ENCODE measurements at places on chromosomes 4 and X.
A peak's percentile ranks its signal among the peaks of the same experiment; 100 is the strongest.

DNA sequence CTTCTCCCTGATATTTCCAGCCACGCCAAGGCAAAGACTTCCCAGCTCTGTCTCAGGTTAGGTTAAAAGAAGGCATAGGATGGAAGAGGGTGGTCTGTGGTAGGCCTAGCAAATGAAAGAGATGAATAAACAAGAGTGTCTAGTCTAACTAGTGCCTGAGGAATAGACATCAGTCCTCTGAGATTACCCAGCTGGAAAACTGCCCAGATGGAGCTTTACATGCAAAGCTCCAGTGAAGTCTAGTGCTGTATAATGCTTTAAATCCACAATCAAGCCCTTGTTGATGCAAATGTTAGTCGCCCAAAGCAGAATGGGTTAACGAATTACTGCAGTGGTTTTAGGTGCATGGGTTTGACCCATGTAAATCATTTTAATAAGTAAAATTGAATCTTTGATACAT is 24.8 kb upstream of the GUCY1B1 start:
- peak; percentile 64 for DNase-seq

- DNase-seq: no peak
These were observed 612.4 kb upstream of the ZFP42 start for GRCh38 chr4:187383181-187383580.

DNA sequence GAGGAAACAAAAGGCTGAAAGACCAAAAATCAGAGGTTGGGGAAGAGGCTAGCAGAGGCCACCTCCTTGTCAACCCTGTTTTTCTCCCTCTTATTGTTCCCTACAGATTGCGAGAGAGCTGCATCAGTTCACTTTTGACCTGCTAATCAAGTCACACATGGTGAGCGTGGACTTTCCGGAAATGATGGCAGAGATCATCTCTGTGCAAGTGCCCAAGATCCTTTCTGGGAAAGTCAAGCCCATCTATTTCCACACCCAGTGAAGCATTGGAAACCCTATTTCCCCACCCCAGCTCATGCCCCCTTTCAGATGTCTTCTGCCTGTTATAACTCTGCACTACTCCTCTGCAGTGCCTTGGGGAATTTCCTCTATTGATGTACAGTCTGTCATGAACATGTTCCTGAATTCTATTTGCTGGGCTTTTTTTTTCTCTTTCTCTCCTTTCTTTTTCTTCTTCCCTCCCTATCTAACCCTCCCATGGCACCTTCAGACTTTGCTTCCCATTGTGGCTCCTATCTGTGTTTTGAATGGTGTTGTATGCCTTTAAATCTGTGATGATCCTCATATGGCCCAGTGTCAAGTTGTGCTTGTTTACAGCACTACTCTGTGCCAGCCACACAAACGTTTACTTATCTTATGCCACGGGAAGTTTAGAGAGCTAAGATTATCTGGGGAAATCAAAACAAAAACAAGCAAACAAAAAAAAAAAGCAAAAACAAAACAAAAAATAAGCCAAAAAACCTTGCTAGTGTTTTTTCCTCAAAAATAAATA is 179.9 kb downstream of the AR start:
- no peak for DNase-seq

DNA sequence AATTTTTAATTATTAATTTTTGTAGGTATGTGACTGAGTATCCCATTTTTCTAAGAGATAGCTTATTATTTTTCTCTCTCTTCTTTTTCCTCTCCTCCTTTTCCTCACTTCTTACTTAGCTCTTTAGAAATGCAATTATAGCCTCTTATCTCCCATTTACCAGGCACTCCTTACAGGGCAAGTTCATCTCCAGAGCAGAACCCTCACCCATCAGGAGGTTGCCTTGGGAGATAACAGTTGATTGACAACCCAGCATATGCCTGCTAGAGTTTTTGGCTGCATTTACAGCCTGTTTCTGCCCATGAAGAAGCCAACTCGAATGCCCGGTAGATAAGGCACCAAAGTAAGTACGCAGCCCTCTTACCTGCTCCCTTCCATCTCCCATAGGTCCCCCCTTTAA is 572.9 kb upstream of the ZFP42 start:
- no peak for DNase-seq

DNA sequence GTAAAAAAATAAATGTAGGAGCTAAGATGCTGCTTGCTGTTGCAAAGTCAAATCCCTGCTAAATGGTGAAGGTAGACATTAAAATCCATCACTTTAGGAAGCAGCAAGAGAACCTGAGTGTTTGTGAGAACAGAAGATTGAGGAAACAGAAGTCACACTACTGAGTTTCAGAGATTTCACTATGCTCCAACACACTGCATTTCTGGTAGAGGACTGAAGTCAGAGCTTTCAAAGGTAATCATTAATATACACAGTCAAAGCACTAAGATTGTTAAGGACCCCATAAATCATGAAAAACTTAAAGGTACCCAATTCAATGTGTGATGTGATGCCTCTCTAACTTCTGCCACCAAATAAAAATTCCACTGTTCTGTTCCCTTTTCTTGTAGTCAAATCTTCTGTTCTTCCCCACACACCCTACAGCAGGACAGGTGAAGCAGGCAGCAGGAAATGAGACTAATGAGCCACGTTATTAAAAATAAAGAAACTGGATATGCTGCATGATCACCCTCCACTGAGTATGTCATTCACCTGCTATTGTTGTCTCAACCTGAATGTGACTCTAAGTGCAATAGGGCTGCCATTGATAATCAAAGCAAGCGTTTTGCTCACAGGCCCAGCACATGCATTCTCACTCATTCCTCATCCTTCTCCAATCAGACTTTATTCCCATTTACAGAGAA is 28.9 kb upstream of the APELA start:
- DNase-seq: no peak

GRCh38 chr4:55488716-55489115 is 58.0 kb downstream of the CLOCK start:
- no peak for DNase-seq

GRCh38 chrX:26286836-26287235 is 70.9 kb downstream of the MAGEB5 start:
- no peak for DNase-seq

DNA sequence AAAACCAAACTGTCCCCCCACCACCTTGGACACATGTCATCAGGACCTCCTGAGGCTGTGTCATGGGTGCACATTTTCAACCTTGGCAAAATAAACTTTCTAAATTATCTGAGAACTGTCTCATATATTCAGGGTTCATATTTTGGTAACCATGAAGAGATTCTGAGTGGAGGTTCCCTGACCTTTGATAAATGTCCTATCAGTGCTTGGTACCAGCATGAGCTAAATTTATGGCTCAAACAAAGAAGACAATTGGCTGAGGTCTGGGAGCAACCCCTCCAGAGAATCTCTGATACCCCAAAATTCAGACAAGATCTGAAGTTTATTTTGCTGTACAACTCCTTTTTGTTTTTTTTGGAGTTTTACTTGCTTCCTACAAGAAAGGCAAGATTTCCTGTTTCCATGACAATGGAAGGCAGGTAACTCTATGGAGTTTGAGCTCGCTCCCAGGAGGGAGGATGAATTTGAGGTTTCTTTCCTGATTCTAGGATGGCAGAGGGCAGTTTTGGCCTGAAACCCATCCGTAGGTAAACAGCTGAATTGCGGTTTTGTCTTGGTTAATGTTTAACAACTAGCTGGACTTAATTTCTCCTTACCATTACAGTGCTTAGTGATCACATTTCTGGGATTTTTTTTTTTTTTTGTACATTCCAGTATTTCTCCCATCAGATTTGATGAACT is 14.5 kb downstream of the UGT2B15 start:
- DNase-seq: no peak

DNA sequence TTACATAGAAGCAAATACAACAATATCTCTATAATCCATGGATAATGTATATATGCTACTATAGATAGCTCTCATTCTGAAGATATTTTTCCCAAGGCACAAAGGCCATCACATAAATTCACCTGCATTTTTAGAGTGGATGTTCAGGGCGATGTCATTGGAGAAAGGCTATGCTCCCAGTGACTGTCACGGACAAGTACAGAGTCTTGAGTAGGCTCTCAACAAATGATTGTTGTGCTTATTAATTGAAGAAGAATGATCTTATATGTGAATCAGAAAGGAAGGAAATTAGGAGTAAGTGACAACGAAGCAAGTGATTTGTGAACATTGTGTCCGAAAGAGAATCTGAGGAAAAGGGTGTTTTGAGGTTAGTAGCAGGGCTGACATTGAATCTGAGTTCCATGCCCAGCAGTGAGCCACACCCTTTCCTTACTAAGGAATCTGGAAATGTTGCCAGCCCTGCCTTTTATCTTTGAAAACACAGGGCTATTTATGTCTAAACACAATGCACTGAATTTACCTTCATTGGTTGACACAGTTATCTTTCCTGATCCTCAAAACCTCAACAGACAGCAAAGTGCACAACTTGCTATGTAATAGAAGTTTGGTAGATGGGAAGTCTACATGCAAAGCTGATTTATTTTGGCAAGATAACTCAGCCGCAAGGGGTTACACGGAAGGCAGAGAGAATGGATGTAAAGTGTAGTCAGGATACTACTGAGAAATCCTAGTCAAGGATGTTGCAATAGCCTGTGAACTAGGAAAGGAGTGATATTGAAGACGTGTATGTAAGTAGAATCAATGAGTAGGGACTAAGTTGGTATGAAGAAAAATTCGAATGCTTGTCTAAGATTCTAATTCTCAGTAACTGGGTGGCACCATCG is 50.4 kb downstream of the SORBS2 start:
- peak; percentile 84 for DNase-seq

- DNase-seq: peak; percentile 51
These were observed at the start of gene ARMCX6 for GRCh38 chrX:101617211-101618191. Gene ARMCX6 (minus strand): TSS chrX:101618000. CDS start chrX:101616620, 1,380 bp downstream.

GRCh38 chr4:4603592-4603991 is 61.7 kb upstream of the STX18 start:
- no peak for DNase-seq

GRCh38 chr4:112818594-112818965 is 181.6 kb downstream of the LARP7 start:
- DNase-seq: no peak

DNA sequence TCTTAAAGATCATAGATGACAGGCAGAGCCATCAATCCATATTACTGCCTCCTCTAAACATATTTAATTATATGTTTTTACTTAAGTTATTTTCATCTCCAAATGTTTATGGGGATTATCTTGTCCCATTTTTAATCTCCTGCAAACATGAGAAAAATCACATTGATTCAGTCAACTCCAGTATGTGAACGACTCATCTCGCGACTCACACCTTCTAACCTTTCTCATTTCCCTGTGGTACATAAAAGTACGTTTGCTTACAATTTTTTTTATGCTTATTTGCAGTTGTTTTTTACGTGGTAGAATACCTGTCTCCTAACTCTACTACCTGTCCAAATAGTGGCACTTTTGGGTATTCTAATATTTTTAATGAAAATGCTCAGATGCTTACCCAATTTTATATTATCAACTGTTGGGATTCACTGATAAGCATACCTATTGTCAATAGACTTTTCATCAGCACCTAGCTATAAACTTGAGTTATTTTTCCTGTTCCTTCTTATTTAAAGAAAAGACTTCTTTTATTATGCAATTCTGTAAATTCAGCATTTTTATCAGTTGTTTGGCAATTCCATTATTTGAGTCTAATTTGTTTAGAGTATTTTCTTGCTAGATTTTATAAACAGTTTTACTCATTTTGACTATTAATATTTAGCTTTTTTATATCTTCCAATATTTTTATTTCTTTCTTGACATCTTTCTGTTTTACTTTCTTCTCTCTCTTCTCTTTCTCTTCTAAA is 276.6 kb downstream of the ANK2 start:
- no peak for DNase-seq

DNA sequence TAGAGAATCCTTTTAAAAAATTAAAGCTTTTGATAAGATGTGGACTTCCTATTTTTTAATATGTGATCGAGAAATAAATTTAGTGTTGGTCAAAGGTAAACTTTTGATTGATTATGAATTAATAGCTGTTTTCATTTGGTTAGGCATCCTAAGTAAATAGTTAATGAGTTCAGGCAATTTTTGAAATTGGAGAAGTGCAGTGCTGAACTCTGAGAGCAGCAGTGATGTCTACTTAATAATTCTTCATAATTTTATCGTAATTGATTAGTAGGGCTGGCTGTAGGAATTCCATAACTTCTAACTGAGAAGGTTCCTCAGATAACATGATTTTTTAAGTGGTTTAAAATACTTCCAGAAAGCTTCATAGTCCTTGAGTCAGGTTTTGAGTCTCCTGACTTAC is 1.5 kb downstream of the MND1 start:
- DNase-seq: peak; percentile 32

GRCh38 chr4:122855353-122855890 is 28.8 kb downstream of the FGF2 start:
- DNase-seq: peak; percentile 5

DNA sequence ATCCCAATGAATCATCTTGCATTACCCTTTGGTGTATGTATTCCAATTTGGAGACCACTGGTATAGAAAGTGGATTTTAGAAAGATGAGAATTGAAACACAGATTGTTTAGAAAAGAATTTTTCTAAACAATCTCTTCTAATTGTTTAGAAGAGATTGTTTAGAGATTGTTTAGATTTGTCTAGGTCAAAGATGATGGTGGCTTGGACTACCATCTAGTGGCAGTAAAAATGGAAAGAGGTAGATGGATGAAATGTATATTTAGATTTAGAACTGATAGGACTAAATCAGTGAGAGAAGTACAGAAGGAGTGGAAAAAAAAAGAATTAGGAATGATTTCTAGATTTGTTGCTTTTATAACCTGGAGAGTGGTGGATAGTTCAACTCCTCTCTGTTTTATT is 70.6 kb downstream of the ARSJ start:
- DNase-seq: peak; percentile 5

DNA sequence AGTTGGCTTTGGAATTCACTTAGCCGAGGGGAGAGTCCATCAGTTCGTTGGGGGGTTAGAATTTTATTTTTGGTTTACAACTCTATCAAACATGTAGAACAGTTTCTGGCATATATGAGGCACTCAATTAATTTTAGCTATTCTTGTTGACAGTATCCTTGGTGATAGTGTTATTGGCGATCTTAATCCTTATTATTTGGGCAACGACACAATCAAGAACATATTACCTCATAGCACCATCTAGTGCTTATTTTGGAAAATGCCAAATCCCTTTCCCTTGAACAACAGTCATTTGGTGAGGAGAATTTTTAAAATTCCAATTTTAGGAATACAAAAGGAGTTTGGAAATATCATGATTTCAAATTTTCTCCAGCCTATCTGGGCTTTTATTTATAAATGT is 17.9 kb upstream of the PGRMC1 start:
- DNase-seq: no peak

- DNase-seq: no peak
These were observed 54.5 kb downstream of the HTRA3 start for GRCh38 chr4:8323947-8324555.

GRCh38 chrX:109374262-109374960 is 107.5 kb downstream of the GUCY2F start:
- DNase-seq: no peak

DNA sequence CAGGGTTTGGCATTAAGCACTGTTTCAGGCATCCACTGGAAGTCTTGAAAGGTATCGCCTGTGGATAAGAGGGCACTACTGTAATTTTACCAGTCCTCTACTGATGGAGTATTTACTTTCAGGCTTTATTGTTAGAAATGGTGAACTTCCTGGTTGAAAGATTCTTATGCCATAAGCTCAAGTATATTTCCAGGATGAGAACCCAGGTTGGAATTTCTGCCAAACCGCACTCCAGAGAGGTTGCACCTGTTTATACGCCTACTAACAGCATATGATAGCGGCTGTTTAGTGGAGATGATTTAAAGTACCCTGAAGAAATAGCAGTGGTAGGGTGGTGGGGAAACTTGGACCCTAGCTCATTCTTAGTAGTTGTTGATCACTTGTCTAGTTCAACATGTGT is 9.9 kb downstream of the FNIP2 start:
- DNase-seq: peak; percentile 66

Measured in amniotic epithelial cell (primary cell).